Mesothelial cell of epicardium (in vitro differentiated cells): ENCODE measurements at places on chromosomes 16 and 17. TPM values are rescaled to one million over a fixed set of nuclear protein-coding genes. Genes with fewer than 3 reads are reported as not detected.

DNA sequence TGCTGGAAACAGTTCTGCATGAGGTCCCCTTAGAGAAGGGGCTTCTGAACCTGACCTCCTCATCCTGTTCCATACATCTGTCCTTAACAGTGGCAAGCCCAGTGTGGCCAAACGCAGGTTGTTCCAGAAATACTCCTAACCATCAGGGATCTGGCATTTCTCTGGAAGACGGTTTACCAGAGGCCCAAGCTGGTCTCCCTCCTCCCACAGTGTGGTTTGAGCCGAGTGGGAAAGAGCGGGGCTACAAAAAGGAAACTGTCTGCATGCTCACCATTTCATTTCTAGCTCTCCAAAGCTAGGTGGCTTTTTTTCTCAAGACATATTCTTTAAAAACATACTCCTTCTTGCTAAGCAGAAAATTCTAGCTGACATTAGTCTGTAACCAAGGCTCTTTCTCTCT lies 6.0 kb downstream of the MXRA7 start:
- no peak for DNase-seq

The NDE1 gene
- total RNA-seq = 45.9 to 48.2 TPM (median 46.8 TPM) in 3 replicates

DNA sequence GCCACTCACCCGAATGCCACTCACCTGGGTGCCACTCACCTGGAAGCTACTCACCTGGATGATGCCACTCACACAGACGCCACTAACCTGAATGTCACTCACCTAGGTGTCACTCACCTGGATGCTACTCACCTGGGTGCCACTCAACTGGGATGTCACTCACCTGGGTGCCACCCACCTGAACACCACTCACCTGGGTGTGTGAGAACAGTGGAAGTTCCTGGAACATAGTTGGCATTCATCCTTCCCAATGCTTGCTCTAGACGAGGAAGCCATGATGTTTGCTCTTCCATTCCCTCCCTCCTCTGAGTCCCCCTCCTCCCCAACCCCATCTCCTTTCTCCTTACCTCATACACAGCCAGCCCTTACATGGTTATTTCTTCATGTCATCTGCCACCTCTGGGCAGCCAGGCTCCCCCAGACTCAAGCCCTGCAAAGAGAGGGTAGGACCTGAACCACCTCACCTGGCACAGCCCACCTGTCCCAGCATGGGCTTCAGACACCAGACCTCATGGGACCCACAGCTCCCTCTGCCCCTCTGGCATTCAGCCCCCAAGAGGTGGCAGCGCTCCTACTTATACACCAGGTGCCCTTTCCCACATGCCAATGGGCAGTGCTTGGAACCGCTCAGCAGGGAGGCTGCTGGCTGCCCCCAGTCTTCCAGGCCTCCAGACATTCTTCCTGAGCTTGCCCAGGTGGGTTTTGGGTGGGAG lies 171.8 kb upstream of the FOXF1 start:
- no peak for DNase-seq

The SPNS2 gene
- 12.2 to 13.7 TPM (median 13.2 TPM) in 3 replicates for total RNA-seq

The TBX2 gene
- 164 to 176 TPM (median 173 TPM) in 3 replicates for total RNA-seq
